ENCODE measurements at places on chromosomes 2 and 18. TPM values are rescaled to one million over a fixed set of nuclear protein-coding genes. Genes with fewer than 3 reads are reported as not detected.

DNA sequence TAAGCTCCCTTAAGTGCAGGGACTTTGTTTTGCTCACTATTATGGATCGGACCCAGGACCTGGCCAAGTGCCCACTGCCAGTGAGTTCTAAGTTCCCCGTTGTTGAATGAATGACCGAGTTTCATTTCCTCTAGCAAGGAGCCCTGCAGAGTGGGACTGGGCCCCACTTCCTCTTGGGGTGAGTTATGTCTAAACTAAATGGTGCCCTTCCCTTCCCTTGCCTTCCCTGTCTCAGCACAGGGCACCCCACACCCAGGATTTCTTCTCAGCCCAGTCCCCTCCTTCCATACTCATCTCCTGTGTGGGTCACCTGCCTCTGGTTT is 195.3 kb upstream of the HS6ST1 start:
- DNase-seq: no peak

DNA sequence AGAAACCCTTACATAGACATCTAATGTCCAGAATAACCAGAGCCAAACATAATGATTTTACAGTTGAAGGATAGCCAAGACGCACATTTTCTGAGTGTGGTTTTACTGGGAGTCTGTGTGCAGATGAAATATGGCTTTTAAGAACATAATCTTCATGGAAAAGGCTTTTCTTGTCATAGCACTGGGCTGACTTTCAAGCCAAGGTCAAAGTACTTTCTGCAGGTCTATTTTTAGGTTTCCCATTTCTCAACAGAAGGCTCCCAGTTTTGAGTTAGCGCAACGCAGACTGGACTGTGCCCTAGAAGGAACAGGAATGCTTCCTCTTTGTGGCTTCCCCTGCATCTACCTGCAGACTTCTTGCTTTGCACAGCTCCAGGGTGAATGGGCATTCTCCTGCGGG is 92.3 kb upstream of the UPP2 start:
- no peak for DNase-seq

DNA sequence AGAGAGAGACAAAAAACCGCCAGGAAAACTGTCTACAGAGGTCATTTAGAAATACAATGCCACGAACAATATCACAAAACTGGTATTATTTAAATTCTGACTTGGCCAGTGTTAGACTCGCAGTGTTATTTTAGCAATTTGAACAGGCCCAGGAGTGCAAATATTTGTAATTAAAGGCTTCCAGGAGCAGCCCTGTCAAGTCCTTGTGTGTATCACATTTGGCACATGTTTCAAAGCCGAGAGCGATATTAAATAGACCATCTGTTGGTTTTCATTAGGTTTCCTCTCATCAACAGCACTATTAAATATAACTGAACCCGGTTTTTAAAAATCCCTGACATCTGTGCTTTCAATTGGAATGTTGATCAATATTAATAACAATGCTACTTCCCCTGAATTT is 656.9 kb downstream of the TSN start:
- no peak for DNase-seq

DNA sequence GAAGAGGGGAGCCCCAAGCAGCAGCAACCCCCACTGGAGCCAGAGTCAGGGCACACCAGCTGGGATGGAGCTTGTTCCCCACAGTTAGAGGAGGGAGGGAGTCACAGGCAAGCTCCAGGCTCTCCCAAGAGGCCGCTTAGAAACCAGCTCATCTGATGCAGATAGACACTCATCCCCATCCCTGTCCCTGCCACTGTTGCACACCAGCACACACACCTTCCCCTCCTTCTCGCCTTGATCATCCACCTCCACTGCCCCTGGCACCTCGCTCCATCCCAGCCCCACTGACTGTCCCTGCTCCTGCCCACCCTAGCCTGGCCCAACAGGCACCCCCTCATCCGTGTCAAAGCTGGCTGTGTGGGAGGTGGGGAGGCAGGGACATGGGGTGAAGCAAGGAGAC is 1.5 kb upstream of the RUFY4 start:
- DNase-seq: no peak

- no peak for DNase-seq
Observed at GRCh38 chr18:421247-422155, 79.0 kb downstream of the COLEC12 start.

GRCh38 chr18:73835656-73836364 is 311.8 kb downstream of the FBXO15 start:
- no peak for DNase-seq

GRCh38 chr2:41729800-41730364 is 317.9 kb upstream of the PKDCC start:
- DNase-seq: no peak

DNA sequence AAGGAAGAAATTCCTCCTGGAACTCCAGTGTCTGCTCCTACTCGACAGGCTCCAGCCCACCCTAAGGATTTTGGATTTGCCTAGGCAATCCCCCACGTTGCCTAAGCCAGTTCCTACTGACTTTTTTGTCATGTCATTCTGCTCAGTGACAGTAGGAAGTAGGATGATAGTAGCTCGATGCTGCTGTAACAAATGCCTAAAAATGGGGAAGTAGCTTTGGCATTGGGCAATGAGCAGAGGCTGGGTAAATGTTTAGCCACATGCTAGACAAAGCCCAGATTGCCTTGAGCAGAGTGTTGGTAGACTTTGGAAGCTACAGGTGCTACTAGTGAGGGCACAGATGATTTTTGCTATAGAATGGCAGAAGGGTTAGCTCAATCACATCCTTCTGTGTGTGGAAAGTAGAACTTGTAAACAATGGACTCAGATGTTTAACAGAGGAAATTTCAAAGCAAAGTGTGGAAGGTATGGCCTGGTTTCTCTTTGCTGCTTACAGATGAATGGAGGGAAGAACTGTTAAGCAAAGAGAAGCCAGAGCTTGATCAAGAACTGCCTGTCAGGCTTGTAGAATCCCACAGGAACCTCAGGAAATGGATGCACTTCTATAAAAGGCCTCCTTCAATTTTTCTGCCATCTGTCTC is 154.8 kb downstream of the RNF144A start:
- no peak for DNase-seq

DNA sequence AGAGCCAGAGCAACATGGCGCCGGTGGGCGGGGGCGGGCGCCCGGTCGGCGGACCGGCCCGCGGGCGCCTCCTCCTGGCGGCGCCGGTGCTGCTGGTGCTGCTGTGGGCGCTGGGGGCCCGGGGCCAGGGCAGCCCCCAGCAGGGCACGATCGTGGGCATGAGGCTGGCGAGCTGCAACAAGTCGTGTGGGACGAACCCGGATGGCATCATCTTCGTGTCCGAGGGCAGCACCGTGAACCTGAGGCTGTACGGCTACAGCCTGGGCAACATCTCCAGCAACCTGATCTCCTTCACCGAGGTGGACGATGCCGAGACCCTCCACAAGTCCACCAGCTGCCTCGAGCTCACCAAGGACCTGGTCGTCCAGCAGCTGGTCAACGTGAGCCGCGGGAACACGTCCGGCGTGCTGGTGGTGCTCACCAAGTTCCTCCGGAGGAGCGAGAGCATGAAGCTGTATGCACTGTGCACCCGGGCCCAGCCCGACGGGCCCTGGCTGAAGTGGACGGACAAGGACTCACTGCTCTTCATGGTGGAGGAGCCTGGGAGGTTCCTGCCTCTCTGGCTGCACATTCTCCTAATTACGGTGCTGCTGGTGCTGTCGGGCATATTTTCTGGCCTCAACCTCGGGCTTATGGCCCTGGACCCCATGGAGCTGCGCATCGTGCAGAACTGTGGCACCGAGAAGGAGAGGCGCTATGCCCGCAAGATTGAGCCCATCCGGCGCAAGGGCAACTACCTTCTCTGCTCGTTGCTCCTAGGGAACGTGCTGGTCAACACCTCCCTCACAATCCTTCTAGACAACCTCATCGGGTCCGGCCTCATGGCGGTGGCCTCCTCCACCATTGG is 507 bp downstream of the CNNM4 start:
- peak; percentile 47 for DNase-seq

DNA sequence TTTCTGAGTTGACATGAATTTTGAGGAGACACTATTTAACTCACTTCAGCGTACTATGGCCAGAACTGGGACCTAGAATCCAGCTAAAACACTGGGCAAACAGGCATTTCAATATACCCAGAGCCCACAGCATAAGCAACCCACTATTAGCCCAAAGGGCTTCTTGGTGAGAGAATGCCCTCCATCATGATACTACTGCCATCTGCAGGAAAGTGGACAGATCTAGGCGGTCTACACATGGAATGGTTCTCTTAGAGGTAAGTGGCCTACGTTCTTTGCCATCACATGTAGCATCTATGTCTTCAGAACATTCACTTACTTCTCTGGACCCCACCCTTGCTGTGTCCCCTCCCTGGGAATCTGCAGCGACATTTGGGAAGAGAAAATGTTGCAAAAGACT is 181.3 kb upstream of the LINC00305 start:
- no peak for DNase-seq

RGPD8 gene
- 39.8 TPM for total RNA-seq

PLEKHB2 gene
- total RNA-seq: 19.4 TPM

GAL3ST2 gene
- total RNA-seq: 0.21 TPM

ADAM23 gene
- 11.9 TPM for total RNA-seq

ANKRD30B gene
- not detected for total RNA-seq

IL36G gene
- not detected for total RNA-seq

GPR55 gene
- total RNA-seq: not detected

RABL2A gene
- 39.3 TPM for total RNA-seq

Data from uterus (tissue), 4 donors.